ENCODE measurements at places on chromosomes 1 and 21.

DNA sequence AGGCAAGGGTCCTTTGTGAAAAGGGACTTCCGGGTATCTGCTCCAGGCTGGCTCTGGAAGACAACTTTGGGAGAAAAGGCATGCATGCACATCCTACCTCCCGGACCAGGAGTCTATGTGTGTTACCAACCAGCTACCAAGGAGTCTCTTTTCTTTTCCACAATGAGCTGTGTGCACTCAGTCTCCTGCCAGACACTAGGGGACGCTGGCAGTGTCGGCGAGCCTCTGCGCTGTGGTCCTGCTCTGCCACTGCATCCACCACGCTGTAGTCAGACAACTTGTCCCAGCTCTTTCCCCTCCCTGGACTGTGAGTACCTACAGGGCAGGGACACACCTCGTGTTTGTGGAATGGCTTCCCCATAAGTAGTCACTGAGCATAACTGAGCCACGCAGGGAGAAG is 5.1 kb upstream of the SSR2 start:
- no peak for DNase-seq

- DNase-seq = peak; percentile 65
Observed at GRCh38 chr1:43414634-43415223, 25.0 kb downstream of the SZT2 start.

DNA sequence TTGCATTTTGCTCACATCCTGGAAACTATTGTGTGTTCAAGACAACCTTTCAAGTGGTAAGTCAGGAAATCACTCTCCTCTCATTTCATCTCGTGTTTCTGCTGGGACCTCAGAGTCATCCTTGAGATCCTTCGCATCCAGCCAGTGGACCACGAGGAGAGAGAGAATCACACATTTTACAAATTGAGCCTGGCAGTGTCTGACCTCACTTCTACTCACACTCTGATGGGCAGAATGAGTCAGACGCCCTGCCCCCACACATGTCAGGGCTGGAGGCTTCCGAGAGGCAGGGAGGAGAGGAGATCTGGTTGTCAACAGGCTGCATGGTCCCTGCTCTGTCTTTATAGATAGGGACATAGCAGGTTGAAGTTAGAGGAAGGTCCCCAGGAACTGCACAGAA is 509.7 kb downstream of the AJAP1 start:
- no peak for DNase-seq

GRCh38 chr1:117735045-117735992 is 129.5 kb downstream of the TENT5C start:
- DNase-seq = no peak

DNA sequence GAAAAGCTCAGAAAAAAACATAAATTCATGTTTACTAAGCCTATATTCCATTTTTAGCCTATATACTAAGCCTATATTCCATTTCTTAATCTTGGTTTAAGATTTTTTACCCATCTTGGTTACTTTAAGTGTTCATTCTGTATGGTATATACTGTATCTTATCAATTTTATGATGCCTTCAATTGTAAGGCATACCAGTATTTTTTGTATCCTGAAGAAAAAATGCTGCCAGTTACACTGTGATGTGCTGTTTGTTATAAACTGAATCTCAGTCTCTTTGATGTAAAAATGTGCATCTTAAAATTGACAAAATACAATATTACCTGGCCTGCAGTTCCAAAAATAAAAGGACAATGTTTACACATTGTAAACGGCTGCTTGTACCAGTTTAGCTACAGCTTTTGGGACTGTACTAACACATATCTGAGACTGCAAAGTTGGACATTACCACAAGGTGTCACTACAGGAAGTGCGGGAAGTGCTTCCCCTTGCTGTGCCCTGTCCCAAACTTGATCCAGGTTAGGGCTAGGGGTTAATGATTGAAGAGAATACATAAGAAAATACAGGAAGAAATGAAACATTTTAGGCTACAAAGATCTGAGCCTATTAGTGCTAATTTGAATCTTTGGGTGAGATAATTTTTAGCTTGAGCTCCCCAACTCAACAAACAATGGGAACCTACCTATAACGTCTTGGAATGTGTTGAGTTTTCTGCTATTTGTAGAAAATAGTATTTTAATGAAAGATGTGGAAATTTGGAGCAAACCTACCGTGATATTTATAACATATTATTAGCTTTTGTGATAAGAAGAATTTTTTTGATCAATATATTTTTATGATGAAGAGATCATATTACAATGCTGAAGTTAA is 108.9 kb downstream of the LBR start:
- peak; percentile 10 for DNase-seq
